ENCODE measurements at places on chromosomes 16 and 17.

DNA sequence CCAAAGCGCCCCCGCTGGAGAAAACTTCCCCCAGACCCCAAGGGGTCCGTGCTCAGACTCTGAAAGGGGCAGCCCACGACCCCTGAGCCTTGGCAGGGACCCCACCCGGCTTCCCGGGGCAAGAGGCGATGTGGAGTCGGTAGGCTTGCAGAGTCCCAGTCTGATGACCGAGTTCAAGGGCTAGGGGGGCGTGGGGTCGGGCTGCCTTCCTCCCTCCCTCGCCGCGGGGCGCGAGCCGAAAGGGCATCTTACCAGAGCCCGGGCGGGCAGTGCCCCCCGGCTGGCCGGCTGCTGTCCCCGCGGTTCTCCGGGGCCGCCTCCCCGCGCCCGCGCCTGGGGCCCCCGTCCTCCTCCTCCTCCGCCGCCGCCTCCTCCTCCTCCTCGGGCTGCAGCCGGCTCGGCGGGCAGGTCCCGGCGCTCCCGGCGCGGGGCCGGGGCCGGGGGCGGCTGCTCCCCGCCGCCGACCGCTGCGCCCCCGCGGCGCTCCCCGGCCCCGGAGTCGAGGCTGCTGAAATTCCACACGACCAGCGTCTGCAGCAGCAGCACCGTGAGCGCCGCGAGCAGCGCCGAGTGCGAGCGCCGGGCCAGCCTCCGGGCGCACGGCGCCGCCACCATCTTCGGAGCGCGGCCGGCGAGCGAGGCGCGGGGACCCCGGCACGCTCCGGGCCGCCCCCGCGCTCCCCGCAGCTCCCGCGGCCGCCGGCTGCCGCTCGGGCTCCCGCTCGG is 415 bp downstream of the XYLT1 start:
- no peak for DNase-seq

DNA sequence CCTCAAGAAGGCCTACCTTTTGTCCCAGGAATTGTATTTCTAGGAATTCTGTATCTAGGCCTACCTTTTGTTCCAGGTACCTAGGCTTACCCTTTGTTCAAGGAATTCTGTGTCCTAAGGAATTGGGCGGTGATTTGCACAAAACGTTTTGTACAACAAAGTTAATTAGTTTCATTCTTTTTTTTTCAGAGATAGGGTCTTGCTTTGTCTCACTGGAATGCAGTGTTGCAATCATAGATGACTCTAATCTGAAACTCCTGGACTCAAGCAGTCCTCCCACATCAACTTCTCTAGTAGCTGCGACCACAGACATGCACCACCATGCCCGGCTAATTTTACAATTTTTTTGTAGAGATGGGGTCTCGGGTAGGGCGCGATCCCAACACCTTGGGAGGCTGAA is 7.0 kb downstream of the CDR2L start:
- no peak for DNase-seq

DNA sequence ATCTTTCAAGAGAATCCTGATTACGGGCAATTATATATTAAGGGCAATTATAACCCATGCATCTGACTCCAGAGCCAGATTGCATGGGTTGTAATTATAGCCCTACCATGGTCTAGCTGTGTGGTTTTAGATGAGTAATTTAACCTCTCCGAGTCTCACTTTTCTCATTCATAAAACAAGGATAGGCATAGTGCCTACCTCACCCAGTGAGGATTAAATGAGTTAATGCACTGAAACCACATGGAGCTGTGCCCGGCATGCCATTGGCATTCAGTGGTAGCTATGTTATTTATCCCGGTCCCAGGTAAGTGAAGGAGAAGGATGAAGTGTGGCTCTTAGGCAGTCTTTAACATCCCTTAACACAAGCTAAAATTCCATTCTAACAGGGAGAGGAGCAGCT is 6.3 kb downstream of the SNX20 start:
- DNase-seq: no peak

DNA sequence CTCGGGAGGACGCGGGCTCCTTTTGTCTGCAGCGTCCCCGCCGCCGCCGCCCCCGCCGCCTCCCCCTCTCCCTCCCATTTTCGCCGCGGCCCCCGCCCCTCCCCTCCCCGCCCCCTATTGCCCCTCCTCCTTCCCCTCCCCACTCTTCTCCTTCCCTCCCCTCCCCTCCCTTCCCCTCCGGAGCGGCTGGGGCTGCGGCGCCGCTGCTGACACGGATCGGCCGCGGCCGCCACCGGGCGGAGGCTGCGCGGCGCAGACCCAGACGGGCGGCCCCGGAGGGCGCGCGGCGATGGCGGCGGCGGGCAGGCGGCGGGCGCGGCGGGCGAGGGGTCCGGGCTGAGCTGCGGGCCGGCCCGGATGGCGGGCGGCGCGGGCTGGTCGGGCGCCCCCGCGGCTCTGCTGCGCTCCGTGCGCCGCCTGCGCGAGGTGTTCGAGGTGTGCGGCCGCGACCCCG is at the start of gene RAB11FIP4:
Gene RAB11FIP4, plus strand, starts transcription at position 180 of the 454 bp plus-strand sequence. Its CDS starts 178 bp downstream, at position 358.
- no peak for DNase-seq

- DNase-seq: no peak
Measured at GRCh38 chr16:82935766-82936165, 309.0 kb downstream of the CDH13 start.

- DNase-seq: no peak
Measured at GRCh38 chr16:85392756-85393673, 220.1 kb upstream of the GSE1 start.

GRCh38 chr17:62062302-62062701 is 2.8 kb downstream of the MED13 start:
- DNase-seq: no peak

- DNase-seq: no peak
Measured at GRCh38 chr17:72426948-72427760, 306.3 kb downstream of the SOX9 start.

DNA sequence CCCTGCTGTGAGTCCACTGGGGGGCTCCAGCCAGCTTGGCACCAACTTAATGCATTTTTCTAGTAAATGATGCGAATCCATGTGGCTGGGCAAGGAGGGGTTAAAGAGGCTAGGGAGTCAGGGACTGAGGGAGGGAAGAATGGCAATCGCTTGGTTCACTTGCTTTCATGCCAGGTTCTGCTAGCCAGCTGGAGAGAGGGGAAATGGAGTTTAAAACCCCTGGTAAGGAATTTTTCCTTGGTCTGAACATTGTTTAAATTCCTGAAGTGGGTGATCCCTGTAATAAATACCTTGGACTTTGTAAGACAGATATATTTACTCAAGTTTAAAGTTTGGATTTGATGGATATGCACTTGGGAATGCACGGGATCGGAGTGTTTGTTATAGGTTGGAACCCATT is 22.8 kb downstream of the ANKFN1 start:
- no peak for DNase-seq

GRCh38 chr17:65572581-65573281 is 11.3 kb upstream of the AXIN2 start:
- no peak for DNase-seq

DNA sequence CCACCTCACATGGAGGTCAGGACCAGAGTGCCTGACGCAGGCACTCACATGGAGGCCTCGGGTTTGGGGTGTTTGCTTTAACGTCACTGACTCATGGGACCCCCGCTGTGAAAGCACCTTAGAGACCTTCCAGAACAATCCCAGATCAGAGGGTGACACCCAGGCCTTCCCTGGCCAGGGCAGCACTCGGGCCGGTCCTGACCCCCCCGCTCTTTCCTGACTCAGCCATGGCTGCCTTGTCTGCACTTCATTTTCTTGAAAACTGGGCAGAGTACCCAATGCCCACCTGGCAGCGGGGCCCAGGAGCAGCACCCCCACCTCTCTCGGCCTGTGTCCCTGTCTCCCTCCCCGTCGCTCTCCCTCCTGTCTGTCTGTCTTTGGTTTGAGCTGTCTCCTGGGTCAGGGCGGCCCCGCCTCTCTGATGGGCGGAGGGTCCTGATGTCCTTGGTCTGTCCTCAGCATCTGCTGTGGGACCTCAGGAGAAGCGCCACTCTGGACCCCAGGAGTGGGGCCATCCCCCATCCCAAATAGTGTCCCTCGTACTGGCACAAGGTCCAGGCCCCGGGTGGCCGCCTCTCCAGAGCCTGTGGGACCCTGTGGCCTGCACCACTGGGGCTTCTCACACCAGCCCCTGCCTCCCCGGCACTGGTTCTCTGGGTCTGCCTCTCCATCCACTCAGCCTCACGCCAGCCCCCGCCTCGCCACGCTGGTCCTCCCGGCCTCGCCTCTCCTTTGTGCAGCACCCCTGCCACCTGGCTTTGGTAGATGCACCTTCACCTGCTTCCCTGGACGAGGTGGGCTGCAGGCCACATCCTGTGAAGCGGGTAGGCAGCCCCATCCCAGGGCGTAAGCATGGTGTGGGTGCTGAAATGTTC is 55.9 kb upstream of the ZNF469 start:
- DNase-seq: no peak

- DNase-seq: peak; percentile 61
Measured at GRCh38 chr17:71237903-71238538, 882.8 kb upstream of the SOX9 start.

DNA sequence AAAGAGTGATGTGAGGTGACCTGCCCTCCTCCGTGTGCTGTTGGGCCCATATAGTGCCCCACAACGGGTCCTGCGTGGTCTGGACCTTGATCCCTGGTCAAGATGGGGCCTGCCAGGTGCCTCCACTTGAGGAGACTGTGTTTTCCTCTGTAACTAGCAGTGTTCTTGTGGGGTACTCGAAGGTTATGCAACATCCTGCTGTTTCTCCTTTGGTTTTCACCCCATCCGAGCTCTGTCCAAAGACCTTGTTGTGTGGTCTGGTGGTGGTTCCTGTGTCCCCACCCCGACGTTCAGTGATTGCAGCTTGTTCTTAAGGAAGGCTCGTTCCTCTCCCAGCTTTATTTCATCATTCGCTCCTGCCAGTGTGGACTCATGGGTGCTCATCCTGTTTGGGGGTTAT is 38.7 kb upstream of the ZNF750 start:
- no peak for DNase-seq

GRCh38 chr17:28384281-28385036 is 13.0 kb downstream of the SARM1 start:
- DNase-seq: peak; percentile 77

DNA sequence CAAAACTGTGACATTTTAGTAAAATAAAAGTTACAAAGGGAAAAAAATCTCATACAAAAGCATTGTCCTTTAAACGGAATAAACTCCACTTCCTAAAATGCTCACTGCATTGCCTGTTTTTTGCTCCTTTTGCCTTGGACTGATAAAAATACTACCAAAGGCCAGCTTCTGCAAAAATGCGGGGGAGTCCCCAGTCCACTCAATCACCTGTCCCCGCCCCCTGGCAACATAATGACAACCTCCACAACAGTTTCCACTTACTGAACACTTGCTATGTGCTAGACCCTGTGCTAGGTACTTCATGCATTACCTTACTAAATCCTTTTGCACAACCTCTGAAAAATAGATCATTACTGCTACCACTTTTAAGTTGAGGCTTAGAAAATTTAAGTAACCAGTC is 172.7 kb upstream of the CCL2 start:
- DNase-seq: no peak

- no peak for DNase-seq
Measured at GRCh38 chr17:45308840-45309239, 8.0 kb downstream of the MAP3K14 start.

DNA sequence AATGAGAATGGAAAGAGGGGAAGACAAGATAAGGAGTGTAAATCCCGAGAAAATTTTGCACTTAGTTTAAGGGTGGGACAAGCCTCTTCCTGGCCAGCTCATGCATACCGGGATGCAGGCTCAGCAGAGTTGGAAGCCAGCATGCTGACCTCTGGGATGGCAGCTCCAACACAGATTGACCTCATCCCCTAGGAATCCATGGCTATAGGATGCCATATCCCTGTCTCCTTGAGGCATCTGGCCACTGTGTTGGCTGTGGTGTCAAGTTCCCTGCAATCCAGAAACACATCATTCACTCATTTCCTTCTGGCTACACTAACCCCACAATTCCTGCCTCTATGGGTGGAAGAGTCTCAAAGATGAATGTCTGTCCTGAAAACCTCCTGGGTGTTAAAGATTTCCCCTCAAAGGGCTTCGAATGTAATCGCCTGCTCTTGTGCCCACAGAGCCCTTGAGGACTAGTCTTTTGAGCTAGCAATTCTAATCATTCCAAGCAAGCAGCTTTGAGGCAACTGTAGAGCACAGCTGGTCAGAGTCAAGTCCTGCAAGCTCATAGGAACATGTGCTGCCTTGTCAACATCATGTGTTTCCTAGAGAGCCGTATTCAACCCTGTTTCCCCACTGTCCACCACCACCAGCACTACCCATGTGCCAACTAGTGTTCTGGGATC is 141.4 kb downstream of the PMP22 start:
- DNase-seq: no peak

- DNase-seq: peak; percentile 42
Measured at GRCh38 chr17:29291163-29291752, 2.7 kb downstream of the NUFIP2 start.

DNA sequence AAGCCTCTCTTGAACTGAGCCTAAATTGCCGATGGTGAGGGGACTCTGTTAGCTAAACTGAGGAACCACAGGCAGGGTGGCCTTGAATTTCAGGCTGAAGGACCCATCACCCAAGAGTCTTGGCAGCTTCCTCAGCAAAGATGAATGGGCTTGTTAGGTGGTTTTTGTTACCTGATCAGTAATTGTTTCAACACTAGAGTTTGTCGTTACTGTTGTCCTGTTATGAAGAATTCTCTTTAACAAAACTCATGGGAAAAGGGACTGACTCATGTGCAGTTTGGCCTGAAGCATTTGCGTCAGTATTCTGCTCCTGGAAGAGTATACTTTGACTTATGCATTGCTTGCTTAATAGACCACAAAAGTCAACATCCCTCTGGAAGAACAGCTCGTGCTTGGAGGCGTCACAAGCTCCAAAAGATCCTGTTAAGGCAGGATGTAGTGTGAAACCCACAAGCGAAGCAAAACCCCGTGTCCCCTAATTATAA is 206.0 kb downstream of the IRX3 start:
- no peak for DNase-seq

DNA sequence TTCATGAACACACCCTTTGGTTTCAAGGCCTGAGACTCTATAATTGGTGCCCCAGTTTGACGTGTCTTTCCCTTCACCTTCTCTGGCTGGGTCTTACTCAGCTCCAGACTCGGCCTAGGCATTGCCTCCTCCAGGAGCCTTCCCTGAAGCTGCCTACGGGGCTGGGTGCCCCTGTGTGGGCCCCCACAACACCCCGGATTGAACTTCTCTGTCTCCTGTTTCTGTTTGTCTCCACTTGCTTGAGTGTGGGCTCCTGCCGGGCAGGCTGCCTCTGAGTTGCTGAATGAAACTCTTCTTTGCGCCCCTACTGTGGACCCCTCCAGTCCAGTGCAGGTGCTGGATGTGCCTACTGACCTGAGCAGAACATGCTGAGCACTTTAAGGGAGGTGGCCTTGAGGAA is 2.3 kb upstream of the MPRIP start:
- no peak for DNase-seq

DNA sequence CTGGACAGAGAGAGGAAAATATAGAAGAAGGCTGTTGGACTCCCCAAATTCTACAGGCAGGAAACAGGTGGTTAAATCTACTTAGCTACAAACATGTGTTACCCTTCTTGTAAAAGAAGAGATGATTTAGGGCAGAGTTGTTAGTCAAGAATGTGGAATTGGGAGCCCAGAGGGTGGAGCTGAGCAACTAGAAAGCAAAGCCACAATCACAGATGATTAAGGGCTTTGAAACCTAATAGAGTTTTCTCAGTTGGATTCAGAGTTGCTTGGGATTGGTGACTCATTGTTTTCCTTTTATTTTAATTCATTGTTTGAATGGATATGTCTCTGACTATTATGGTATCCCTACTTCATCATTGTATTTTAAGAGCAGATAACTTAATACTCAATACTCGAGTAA is 6.2 kb downstream of the ACSM5 start:
- DNase-seq: no peak

- DNase-seq: peak; percentile 36
Measured at GRCh38 chr16:67546761-67547422, 15.4 kb upstream of the CTCF start.

Measured in DMS153 (cell line).